ENCODE measurements at places on chromosomes 11 and 22. TPM values are rescaled to one million over a fixed set of nuclear protein-coding genes. Genes with fewer than 3 reads are reported as not detected.

CHRDL2 gene
- total RNA-seq = not detected

PLXNB2 gene
- total RNA-seq = 168 TPM

OR8G5 gene
- total RNA-seq = not detected

C11orf91 gene
- total RNA-seq = not detected

TRPC6 gene
- total RNA-seq = 26.4 TPM

DNA sequence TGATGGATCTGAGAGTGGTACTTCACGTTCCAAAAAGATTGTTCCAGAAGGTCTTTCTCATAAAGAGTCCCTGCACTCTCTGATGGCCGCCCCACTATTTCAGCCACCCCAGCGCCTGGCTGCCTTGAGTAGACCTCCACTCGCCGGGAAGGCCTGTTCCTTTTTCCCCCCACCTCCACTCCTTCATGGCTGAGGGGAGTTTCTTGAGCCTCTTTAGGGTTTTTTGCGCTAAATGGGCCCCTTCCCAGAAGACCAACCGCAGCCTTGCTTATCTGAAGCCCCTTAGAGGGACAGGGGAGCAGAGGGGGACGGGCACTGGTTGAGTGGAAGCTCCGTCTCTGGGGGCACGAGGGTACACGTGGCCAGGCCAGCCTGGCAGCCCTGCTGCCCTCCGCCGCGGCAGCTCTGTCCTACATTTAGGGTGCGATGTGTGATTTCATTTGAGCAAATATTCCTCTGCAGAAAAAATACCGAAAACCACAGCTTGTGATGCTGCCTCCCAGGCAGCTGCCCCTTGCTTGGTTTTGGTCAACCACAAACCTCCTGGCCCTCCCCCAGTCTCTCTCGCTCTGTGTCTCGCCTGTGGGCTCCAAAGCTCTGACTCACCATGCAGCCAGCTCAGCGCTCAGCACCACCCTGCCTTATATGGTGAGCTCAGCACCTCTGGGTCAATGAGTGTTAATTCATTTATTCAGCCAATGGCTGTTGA is 88.7 kb downstream of the TP53I11 start:
- DNase-seq = peak; percentile 98

DNA sequence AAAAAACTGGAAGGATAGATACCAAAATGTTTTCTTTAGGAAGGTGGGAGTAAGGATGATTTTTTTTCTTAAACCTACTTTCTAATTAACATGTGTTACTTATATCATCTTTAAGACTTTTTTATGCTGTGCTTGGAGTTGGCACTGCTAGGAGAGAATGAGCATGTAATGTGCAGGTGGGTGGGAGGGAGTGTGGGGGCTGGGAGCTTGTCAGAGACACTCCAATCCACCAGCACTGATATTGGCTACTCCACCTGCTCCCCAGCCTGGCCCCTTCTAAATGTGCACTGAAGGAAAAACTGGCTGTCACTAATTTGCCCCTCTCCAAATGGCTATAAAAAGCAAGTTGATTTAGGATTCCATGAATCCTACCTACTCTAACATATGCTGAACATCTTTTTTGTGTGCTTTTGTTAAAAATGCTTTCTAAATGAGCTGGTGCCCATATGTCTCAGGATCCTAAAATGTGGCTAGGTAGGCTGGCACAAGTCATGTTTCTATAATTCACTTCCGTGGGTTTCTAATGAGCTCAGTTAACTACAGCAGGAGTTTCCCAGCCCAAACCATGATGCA is 44.3 kb upstream of the BMAL1 start:
- no peak for DNase-seq

GRCh38 chr11:3737386-3737933 is 59.9 kb downstream of the NUP98 start:
- no peak for DNase-seq

GRCh38 chr22:27985323-27986275 is 66.5 kb upstream of the PITPNB start:
- no peak for DNase-seq

GRCh38 chr11:69008737-69009440 is 4.2 kb downstream of the MRGPRF start:
- DNase-seq = peak; percentile 97

GRCh38 chr11:125941619-125942611 is 3.9 kb upstream of the VSIG10L2 start:
- peak; percentile 21 for DNase-seq

DNA sequence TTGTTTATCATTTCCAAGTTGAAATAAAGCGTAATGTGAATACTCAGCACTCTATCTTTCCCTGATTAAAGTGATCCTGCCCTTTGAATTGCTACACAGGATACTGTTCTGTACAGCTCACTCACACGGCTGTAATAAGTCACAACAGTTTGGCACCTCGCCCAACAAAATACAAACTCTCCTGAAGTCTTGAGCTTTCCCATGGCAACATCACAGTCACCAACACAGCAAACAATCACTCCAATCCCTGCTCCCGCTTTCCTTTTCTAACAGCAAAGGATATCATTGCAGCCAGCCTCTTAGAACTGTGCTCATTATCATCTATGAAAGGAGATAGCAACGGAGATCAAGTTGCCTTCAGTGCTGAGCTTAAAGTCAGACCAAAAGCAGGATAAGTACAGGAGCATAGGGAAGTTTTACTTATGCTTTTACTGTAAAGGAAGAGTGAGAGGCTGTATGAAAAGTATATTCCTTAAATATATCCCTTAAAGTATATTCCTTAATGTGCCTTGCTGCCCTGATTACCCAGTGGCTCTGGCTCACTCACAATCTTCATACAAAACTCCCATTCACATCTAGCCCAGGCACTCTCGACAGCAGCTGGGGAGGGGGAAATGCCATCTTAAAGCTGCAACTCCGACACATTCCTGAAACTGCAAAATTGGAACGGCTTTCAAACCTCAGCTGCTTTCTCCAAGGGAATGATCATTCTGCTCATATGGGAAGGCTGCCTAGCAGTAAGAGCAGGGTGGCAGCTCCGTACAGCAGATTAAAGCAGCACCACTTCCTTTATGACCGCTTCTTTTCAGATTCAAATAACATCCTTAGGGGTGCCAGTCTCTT is 35.8 kb downstream of the MAML2 start:
- DNase-seq = peak; percentile 98

- no peak for DNase-seq
Measured at GRCh38 chr11:117950993-117951961, 22.1 kb upstream of the TMPRSS13 start.

DNA sequence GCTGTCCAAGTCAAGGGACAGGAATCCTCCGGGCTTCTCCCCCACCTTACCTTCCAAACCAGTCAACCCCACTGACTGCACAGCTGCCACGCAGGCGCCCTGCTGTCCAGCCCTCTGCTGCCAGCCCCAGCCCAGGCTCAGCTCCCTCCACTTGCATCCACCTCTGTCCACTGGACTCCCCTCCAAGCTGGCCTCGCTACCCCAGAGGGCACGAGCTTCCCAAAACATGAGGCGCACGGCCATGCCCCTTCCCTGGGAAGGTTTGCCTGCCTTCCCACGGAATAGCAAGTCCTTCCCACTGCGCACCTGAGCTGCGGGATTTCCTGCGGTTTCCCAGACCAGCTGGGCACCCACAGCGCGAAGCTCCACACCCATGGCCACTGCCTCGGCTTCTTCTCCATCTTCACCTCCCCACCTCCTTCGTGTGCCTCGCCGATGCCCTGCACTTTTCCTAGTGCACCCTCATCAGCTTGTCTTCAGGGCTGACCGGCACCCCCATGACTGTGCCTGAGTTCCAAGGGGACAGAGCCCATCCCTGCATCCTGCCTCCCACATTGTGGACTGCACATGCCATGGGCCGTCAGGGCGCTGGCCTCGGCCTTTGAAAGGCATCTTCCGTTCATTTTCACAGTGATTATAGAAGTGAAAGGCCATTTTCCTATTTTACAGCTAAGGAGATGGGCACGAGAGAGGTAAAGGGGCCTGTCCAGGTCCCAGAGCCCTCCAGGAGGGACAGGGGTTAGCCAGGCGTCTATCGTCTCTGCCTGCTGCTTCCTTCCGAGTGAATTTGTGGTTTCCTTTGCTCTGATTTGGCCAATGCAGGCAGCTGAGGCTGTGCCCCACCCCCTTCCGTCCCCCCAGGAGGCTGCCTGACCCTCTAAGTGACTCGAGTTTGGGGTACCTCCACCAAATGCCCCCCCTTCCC is 16.4 kb downstream of the IFITM10 start:
- DNase-seq = no peak

DNA sequence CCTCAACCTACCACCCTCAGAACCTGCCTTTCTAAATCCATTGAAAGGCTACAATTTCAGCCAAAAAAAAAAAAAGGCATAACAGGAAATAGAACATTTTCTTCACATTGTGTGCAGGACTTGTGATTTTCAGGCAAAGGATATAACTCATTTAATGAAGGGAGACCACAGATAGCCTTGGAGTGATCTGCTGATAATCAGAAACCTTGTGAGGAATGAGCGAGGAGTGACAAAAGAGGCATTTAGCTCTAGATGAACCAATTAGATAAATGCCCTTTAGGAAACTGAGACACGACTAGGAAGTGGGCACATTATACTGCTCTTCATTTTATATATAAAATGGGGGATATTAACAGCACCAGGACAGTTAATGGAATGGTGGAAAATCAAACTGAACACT is 216.5 kb upstream of the GRIA4 start:
- DNase-seq = no peak

GRCh38 chr22:50535113-50535512 is 5.3 kb upstream of the TYMP start:
- no peak for DNase-seq

GRCh38 chr11:76277298-76278175 is 71.2 kb upstream of the WNT11 start:
- DNase-seq = no peak

DNA sequence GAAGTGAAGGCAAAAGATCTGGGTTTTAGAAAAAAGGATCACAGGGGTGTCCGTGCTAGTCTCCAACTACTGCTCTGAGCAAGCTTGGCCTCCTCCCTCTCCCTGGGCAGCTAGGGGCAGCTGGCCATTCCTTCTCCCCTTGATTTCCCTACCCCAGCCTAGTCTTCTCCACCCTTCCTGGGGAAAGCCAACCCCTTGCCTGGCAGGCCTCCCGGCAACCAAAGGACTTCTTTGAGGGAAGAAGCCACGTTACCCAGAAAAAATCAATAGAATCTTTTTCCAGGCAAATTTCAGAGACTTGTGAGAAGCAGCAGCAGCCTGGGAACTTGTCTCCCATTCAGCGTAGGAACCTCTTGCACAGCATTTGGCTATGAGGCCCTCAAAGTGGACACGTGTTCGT is 91.5 kb downstream of the MIAT start:
- DNase-seq = no peak

GRCh38 chr22:19962246-19962908 is 20.8 kb upstream of the TXNRD2 start:
- peak; percentile 83 for DNase-seq

GRCh38 chr11:93330446-93330984 is at the start of gene DEUP1:
DEUP1 (plus strand) TSS chr11:93330742; CDS start chr11:93332260, 1,518 bp downstream.
- DNase-seq = peak; percentile 12

DNA sequence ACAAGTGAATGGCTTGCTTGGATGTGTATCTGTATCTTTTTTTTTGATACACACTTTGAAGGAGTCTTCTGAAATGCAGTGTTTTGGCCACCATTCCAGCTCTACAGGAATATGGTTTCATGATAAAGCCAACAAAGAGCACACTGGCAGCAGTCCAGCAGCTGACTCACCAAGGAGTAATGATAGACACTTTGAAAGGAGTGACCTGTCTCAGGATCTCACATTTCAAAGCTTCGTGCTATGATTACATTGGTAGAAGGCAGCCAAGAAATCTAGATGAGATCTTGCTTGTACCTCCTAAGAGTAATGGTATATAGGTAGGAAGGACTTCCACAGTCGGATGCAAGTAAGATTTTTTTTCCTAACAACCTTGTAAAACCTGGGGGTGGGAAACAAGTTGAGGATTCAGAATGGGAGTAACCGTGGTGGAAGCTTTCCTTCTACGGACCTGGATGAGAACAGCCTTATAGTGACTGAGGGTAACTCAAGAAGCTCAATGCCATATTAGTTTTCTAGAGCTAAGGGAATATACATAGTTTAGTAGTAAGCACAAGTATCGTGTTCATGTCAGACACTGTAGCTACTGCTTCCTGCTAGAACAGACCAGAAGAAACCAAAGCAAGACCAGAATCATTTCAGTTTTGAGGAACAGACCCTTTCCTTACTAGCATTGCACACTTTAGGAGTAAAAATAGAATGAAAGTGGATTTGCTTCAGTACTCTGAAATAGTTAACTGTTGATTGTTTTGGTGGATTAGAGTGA is 25.0 kb downstream of the MTMR3 start:
- peak; percentile 89 for DNase-seq

GRCh38 chr11:130646881-130647280 is 198.4 kb downstream of the ADAMTS15 start:
- no peak for DNase-seq

GRCh38 chr11:43765194-43765593 is 84.7 kb downstream of the HSD17B12 start:
- no peak for DNase-seq

GRCh38 chr11:93783765-93784144 is 327 bp upstream of the MED17 start:
- DNase-seq = no peak

DNA sequence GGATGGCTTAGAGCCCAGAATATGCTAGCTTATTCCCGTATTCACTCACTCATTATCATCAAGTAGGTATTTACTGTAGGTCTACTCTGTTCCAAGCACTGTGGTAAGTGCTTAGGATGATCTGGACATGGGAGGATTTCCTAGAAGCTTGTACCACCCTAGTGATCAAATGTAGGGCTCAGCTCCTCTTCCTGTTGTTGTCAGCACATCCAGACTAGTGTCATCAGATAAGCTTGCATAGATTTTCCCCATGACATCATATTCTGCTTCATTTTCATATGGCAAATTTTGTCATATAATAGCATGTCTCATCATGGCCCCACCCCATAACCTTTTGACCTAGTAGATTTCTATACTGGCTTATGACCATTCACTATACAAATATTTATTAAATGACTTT is 19.3 kb upstream of the NUCB2 start:
- peak; percentile 68 for DNase-seq

Measured in fibroblast of villous mesenchyme (primary cell).